ENCODE measurements at places on chromosomes 5 and 9.

DNA sequence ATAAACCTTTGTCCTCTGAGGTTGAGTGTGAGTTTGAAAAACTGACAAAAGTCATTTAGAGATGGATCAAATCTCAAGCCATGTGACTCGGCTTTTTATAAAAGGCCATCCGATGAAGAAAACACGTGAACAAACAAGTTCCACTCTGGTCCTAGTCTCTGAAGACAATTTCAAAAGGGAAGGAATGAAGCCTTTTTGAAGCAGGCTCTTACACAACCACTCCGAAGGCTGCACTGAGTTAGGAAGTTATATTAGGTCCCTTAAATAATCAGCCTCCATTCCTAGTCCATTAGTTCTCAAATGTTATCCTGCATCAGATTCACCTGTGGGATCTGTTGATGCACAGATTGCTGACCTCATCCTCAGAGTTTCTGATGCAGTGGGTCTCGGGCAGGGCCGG, 166.6 kb upstream of the HMHB1 start:
- no peak for DNase-seq

- DNase-seq = no peak
Measured at GRCh38 chr9:130765137-130766020, 69.7 kb upstream of the ABL1 start.

DNA sequence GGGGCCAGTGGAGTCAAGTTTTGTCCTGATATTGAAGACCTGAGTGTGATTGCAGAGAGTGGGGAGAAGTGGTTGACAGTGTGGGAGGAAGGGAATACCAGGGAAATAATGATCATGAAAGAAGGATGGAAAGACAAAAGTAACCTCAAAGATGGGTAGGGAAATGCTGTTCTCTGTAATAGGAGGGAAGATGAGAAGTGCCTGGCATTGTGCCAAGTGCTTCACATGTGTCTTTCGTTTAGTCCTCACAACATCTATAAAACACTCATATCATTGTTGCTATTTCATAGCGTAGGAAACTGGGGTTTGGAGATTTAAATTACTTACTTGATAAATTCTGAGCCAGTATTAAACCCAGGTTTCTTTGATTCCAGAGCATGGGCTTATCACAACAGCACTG, 472.3 kb downstream of the LRRC70 start:
- no peak for DNase-seq

DNA sequence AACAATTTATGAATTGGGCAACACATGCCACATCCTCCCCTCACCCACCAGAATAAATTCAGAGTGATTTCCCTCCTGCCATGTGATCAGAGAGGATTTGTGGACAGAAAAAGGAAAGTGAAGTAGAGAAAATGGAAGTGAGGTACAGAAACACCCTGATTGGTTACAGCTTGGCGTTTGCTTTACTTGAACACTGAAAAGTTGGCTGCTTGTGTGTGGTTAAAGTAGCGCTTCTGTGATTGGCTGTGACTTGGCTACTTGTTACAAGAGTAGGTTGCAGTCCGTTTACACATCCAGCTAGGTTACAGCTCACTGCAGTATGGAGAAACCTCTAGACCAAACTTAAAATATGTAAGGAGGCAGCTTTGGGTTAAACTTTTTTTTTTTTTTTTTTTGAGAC, 205.2 kb upstream of the ZNF608 start:
- DNase-seq = no peak

- DNase-seq = no peak
Measured at GRCh38 chr9:130998597-130999244, 10.3 kb upstream of the LAMC3 start.

GRCh38 chr5:87413343-87413645, 564 bp upstream of the CCNH start:
- DNase-seq = peak; percentile 1

DNA sequence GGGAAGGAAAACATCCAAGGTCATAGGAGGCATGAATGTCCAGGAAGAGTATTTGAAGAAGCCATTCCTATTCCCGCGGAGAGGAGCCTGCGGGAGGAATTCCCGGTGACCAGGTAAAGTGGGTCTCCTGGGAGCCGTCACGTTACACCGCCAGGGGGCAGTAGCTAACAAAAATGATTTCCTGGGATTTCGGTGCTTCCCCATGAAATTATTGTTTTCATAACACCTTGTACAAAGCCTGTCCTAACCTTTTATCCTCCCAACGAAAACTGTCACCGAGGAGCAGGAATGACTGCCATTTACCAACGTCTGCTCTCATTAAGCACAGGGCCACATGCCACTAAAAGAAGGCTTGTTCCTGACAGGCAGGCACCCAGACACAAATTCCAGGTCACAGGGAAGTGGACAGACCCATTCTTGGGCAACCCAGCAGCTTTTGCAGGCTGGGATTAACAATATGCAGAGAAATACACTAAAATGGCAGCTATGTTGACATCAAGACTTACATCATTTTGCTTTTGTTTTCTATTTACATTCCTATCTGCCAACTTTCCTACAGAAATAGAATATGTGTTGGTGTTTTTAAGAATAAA, 41.2 kb upstream of the CTSL start:
- DNase-seq = peak; percentile 54

DNA sequence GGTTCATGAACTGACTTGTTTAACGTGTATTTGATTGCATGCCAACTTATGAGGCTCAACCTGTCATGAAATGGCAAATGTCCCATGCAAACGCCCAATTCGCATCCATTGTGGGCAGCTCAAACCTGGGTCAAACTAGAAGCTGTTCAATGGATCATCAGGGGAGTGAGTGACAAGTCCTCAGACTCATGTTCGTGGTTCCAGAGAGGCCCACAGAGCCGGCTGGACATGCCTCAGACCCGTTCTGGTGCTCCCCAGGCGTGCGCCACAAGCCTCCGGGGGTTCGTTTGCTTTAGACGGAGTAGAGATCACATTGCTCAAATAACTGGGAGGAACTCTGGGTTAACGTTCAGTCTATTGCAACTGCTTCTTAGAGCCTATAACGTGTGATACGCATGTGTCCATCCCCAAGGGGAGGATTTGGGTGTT, 15.0 kb downstream of the GFI1B start:
- DNase-seq = no peak

- DNase-seq = no peak
Measured at GRCh38 chr9:70061776-70062175, 18.1 kb downstream of the MAMDC2 start.

- no peak for DNase-seq
Measured at GRCh38 chr5:105978011-105978410, 1692.7 kb downstream of the EFNA5 start.

GRCh38 chr9:88724331-88724730, 189.4 kb downstream of the NXNL2 start:
- DNase-seq = no peak

DNA sequence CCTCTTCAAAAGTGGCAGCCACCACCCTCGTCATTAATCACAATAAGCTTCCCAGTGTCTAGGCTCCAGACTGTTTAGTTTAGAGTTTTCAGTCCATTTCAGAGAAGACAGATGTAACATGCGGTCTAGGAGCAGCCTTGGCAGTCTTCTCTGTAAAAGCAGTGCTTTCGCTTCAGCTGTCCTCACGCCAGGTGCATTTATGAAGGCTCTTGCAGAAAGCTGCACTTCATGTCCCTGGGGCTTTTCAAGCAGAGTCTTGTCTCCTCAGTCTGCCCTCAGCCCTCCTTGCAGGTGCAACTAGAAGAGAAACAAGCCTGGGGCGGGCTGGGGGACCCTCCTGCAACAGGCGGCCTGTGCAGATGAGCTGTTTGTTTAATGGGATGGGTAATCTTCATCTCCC, 281.9 kb downstream of the DRD1 start:
- no peak for DNase-seq

DNA sequence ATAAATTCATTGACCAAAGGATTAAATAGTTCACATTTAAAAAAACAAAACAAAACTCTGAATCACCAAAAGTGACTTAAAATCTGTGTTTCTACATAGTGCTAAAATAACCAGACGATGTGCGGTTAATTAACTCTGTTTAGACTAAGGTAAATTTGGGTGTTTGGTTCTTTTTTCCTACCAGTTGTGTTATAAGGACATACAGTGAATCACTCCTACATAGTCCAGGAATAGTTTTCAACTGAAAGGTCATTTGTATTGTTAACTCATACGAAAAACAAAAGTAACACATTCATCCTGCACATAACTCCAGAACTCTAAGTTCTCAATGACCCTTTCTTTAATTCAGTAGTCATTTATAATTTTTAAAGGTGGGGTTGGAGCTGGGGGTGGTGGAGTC, 203.7 kb downstream of the GLIS3 start:
- no peak for DNase-seq

DNA sequence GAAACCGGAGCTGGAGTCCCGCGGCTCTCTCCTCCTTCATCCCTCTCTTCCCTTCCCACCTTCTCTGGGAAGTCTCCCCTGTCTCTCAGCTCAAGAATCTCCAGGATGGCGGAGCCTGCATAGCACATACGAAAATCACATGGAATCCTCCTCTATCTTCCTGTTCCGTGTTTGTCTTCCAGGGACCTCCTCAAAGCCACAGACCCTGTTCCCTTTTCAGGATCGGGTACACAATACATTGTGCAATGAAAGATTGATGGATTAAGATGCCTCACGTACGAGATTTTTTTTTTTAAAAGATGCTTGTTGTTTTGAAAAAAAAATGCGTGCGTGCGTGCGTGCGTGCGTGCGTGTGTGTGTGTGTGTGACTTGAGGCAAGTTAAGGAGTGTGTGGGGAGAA, 46.6 kb upstream of the OLFM1 start:
- DNase-seq = no peak

DNA sequence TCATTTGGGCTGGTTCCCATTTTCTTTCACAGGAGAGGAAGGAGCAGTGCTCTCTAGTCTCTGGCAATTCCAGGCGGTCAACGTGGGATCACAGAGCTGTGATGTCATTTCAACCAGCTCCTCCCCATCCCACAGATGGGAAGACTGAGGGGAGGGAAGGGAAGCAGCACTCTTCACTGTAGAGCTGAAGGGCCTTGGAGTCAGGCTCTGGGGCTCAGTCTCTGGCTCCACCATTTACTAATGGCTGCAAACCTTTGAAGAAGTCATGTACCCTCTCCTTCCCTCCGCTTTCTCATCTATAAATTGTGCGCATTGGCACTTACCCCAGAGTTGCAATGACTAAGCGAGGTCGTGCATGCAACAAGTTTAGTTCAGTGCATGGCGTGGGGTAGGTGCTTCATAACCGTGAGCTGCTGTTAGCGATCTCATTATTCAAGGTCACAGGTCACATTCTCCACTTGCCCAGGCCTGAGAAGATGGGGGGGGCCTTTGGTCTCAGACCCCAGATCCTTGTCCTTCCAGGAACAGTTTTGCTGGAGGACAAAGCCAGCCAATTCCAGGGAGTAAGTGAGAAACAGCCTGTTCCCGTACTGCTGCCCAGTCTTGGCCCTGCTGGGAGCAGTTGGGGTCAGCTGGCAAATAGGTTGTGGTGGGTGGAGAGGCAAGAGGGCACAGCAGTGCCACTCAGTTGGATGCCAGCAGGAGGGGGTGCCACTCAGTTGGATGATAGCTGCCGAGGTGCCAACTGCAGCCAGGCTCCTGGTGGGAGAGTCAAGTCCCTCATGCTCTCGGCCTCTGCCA, 136.7 kb downstream of the RGS3 start:
- no peak for DNase-seq

GRCh38 chr5:144567421-144567780, 396.7 kb downstream of the KCTD16 start:
- DNase-seq = no peak

- no peak for DNase-seq
Measured at GRCh38 chr5:159440968-159441367, 110.7 kb upstream of the IL12B start.

DNA sequence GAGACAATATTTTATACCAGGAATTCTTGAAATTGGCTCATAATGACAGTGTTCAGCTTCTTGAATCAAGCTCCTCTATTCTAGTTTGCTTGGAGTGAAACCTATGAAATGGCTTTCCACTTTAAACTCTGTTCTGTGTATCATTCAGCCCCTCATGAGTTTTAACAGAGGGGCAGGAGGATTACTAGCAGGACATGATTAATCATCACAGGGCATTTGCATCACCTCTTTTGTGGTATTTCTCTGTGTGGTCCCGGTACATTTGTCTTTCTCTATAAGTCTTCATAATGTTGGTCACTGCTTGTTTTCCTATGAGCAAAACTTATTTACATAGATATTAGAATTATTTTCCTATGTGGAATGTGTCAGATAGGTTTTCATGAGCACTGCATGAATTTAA, 21.2 kb downstream of the CAST start:
- DNase-seq = no peak

DNA sequence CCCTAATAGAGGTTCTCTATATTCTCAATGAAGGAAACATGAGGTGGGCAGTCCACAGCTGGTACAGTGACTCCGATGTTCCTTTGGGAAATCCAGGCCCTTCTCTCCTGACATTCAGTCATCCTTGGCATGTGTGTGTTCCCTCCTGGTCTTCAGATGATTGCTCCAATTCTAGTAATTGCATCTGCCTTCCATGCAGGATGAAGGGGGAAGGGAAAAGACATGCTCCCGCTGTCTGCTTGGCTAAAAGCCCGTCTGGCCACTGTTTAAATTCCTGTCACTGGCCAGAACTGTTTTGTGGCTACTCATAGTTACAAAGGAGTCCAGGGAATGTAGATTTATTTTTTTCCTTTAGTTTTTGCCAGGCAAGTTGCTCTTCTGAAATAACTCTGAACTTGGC, 65.0 kb downstream of the MAST4 start:
- DNase-seq = no peak

DNA sequence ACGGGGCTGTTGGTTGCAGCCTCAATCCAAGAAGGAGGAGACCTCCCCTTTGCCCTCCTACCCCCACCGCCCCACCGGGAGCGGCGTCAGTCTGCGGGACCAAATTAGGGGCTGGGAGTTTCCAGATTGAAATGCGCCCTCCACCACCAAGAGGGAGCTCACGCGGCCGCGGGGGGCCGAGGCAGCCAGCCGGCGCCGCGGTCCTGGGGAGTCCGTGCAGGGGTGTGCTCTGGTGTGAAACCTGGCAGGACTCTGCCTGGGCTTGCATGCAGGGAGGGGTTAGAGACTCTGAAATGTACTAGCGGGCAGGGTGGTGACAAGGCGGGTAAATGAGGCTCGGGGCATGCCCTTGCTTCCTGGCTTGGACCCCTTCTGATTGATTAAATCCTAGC, 989 bp upstream of the FBN2 start:
- no peak for DNase-seq

DNA sequence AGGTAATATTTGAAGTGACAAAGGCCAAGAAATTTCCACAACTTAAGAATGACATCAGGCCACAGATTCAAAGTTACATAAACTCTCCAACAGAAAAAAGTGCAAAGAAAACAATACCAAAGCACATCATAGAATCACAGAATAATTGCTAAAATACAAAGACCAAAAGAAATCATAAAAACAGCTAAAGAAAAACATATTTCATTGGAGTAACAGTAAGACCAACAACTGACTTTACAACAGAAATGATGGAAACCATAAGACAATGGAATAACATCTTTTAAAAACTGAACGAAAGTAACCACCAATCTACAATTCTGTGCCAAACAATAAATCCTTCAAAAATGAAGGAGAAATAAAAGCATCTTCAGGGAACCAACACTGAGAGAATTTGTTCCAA, 38.3 kb downstream of the ZDHHC21 start:
- DNase-seq = no peak

DNA sequence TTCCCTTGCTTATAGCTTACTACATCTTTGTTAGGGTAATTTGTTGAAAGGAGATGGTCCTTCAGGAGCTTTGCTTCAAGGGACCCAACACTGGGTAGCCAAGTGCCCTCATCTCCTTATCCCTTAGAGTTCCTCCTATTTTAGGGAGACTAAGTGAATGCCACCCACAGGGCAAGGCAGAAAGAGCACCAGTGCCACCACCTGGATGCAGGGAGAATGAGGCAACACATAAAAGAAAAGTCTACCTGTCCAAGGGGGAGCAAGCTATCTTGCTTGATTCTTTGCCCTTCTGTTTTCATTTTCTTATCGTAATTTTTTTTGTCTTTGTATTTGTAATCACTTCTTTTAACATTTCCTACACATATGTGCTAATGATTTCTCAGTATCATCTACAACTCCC, 205.5 kb downstream of the NPR3 start:
- peak; percentile 16 for DNase-seq

Data from hepatic stellate cell (primary cell).